ENCODE measurements at places on chromosomes 16 and 17. TPM values are rescaled to one million over a fixed set of nuclear protein-coding genes. Genes with fewer than 3 reads are reported as not detected.

- ATAC-seq = no peak
Observed at GRCh38 chr17:39979016-39979670, 1.5 kb upstream of the PSMD3 start.

DNA sequence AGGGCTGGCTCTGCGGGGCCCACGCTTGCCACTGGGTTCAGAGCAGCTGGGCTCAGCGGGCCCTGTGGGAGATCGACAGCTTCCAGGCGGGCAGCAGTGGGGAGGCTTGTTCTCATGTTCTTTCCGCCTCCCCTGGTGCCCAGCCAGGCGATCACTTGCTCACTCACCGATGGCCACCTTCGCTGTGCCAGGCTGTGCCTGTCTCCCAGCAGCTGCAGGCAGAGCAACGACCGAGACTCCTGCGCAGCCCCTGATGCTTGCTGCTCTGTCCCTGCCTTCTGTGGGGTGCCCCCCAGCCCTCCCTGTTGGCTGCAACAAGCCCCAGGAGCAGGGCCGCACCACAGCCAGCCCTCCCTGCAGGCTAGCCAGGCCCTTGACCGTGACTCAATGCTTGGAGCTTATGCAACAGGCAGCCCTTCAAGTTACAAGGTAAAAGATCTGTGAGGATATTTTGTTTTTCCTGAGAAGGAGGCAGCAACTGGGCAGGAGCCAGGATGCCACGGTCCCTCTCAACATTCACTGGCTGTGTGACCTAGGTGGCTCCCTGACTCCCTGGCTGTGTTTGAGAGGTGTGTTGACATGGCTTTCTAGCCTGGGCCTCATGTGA is 9.6 kb upstream of the SPNS2 start:
- no peak for ATAC-seq

DNA sequence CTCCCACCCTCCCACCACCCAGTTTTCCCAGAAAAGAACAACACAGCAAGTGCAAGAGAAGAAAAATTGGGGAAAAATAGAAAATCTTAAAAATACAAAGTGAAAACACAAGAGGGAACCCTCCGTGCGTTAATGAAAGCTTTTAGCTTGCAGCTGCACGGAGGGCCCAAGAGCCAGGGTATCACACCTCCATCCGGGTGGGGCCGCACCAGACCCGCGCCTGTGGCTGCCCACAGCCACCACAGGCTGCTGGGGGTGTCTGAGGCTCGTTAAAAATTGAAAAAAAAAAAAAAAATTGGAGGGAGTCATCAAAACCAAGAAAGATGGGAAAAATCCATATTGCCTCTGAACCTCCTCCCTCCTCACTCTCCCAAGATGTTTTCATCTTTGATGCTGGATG is 18.6 kb downstream of the ENGASE start:
- ATAC-seq = no peak

DNA sequence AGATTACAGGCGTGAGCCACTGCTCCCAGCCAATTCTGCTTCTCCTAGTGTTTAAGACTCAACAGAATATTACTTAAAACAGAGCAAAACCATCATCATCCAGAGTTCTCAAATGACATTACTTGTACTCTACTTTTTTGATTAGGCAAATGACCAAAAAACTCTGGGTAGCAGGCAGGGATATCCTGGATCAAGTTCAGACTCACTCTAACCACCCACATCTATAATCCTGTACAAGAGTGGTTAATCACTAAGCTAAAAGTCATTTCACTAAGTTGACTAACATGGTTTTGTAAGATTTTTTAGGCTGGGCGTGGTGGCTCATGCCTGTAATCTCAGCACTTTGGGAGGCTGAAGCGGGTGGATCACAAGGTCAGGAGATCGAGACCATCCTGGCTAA is 6.8 kb downstream of the NAE1 start:
- ATAC-seq = no peak

DNA sequence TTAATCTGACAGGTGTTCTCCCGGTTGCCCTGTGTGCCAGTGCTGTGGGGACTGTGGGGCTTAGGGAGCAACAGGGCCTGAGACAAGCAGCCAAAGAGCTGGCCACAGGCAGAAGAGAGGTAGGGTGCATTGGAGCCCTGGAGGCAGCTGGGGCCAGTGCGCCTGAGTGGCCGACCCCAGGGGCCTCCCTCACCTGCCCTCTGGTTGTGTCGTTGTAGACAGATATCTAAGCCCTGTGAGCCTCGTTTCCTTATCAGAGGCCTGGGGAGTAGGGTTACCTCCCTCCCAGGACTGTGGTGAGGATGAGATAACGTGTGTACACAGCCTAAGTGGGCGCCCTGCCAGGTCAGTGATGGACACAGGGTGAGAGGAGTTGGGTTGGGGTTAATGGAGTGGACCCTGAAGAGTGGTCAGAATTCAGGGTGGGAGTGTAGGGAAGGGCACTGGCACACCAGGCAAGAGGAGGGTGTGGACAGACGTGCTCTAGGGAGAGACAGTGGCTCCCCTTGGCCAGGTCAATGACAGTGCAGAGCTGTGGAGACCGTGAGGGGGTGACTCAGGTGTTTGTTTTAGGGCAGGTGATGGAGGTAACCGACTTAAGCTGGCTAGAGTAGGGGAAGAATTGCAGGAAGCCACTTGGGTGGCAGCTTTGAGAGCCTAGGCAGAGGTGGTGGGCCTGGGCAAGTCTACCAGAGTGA is 3.4 kb downstream of the NARF start:
- ATAC-seq = no peak

DNA sequence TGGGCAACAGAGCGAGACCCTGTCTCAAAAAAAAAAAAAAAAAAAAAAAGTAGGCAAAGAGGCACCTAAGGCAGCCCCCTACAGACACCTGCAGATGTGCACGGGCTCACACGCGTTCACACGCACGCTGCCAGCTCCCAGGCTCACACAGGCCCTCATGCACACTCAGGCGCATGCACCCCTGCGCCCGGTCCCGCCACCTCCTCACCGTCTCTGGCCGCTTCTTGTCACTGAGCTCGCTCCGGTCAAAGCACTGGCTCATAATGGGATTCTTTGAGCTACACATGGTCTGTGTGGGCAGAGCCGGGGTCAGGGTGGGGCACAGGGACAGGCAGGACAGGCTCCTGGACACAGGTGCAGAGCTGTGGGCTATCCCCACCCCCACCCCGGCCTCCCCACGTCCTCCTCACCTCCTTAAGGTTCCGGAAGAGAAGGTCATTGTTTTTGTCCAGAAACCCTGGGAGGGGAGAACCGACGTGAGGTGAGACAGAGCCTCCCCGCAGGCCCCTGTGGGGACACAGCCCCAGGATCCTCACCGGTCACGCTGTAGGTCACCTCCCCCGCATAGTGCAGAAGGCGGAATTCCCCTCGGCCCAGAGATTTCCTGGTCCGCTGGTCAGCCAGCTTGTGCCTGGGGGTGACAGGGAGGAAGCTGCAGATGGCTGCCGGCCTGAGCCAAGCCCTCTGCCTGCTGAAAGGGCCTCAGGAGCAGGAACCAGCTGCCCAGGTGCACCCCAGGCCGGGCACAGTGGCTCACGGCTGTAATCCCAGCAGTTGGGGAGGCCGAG is 17.9 kb downstream of the MYO1C start:
- no peak for ATAC-seq

- no peak for ATAC-seq
Observed at GRCh38 chr16:85640254-85640558, 27.1 kb downstream of the GSE1 start.

GRCh38 chr17:61396586-61397085 is 3.0 kb upstream of the TBX2 start:
- no peak for ATAC-seq

DNA sequence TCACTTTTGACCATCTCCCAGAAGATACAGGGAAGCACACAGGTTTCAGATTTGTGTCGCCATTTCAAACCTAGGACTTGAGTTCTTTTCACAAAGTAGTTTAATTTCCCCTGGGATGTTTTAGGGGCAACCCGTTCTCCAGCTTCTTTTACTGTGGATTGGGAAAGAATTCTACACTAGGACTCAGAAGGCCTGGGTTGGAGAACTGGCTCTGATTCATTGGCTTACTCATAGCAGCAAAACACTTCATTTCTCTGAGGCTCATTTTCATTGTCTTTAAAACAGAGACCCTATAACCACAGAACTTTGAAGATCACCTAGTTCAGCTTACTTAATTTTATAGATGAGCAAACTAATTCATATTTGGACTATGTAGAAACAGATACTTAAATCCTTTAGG is 175.9 kb upstream of the SALL1 start:
- no peak for ATAC-seq

- ATAC-seq = peak; percentile 62
Observed at GRCh38 chr17:77473615-77474226, 333.0 kb downstream of the SEC14L1 start.

DNA sequence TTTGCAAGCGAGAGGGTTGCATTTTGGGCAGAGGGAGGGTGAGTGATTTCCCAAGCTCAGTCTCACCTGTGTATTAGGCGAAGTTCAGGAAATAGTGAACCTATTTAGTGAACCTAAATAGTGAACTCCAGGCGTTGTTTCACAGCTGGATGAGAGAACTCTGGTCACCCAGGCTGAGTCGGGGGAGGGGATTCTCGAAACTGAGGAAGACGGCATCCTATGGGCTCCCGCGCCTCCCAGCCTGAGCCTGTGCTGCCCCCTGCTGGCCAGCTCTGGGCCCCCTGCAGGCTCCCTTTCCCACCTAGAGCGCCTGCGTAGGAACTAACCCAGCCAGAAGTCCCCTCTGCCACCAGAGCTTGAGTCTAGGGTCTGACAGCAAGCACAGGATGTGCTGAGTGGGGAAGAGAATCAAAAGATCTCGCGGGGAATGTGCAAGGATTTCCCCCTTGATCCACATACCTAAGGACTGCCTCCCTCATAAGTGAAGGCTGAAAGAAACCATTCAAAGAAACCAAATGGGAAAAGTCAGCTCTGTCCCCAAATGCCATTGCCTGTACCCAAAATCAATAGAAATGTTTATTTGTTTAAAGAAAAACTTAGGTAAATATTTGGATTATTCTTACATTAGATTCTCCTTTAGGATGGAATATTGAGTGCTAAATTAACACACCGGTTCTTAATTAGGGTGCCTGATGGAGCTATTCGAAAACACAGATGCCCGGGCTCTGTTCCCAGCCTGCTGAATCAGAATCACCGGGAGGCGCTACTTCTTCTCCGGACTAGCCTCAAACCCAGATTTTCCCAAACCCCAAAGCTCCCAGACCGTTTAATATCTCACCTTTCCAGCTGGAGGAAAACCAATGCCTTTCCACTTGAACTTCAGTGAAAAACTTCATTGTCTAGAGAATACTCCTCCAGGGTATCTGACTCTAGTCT is 14.8 kb upstream of the MARVELD3 start:
- peak; percentile 73 for ATAC-seq

DNA sequence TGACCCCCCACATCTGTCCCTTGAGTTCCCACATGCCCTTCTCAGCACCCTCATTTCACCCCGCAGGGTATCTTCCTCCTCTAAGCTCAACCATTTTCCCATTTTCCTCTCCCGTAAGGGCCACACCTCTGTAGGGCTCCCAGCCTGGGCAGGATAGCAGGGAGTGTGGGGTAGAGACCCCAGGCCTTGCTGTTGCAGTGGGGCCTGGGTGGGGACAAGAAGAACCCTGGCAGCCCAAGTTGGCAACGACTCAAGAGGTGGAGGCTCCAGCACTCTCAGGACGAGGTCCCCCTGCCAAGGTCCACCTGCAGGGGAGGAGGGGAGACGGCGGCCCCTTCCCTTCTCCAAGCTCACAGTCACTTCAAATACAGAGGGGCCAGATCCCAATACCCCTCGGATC is 2.0 kb upstream of the TMEM92 start:
- no peak for ATAC-seq

- no peak for ATAC-seq
Observed at GRCh38 chr16:83661656-83662055, 146.1 kb upstream of the HSBP1 start.

GRCh38 chr16:7381671-7382070 is 49.0 kb downstream of the RBFOX1 start:
- no peak for ATAC-seq

GRCh38 chr17:73584987-73585386 is 59.3 kb downstream of the SDK2 start:
- ATAC-seq = no peak

Gene POLR2A
- total RNA-seq = 308 TPM

Gene MSI2
- total RNA-seq = 128 TPM

Gene KRTAP17-1
- total RNA-seq = not detected
